ENCODE measurements at places on chromosomes 6 and 20.

GRCh38 chr6:158978757-158979156 lies 21.2 kb downstream of the RSPH3 start:
- no peak for DNase-seq

GRCh38 chr6:34001706-34002621 lies 143.9 kb downstream of the GRM4 start:
- no peak for DNase-seq

DNA sequence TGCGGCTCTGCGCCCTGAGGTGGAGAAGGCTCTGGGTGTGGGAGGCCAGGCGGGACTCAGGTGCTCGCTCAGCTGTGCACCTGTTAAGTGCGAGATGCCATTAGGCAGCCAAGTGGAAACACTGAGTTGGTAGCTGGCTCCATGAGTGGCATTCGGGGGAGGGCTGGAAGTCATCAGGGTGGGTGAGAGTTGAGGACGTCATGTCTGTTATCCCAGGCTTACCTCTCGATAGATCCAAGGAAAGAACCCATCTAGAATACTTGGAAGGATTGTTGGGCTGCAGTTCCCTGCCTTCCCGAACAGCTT lies 41.3 kb downstream of the TAF8 start:
- no peak for DNase-seq

DNA sequence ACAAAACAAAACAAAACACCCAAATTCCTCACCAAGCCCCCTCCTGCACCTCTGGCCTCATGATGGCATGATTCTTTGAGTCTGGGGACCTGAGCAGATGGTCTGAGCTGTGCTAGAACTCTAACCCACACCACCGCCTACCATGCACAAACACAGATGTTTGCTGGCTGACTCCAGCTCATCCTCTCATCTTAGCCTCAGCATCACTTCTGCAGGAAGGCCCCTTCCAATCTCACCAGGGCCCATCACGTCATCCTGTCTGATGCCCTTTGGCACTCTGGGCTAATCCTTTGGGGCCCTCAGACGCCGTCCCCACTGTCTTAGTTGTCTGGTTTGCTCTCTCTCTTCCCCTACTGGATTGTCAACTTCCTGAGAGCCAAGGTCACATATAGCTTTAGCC lies 85.8 kb downstream of the PHACTR3 start:
- DNase-seq: no peak

- DNase-seq: no peak
Observed at GRCh38 chr6:89035252-89036101, 45.1 kb upstream of the PNRC1 start.

DNA sequence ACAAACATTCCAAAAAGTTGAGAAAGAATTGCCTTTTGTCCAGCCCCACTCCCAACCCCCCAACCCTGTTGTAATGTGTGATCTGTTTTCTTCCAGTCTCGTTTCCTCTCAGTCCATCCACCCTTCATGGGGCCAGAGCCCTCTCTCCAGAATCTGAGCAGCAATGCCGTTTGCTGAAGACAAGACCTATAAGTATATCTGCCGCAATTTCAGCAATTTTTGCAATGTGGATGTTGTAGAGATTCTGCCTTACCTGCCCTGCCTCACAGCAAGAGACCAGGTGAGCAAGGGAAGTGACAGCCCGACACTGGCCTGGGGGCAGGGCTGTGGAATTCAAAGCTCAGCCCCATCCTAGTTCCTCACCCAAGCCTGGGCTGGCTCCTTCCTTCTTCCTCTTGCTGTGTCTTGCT lies 7.8 kb downstream of the MAVS start:
- DNase-seq: no peak

DNA sequence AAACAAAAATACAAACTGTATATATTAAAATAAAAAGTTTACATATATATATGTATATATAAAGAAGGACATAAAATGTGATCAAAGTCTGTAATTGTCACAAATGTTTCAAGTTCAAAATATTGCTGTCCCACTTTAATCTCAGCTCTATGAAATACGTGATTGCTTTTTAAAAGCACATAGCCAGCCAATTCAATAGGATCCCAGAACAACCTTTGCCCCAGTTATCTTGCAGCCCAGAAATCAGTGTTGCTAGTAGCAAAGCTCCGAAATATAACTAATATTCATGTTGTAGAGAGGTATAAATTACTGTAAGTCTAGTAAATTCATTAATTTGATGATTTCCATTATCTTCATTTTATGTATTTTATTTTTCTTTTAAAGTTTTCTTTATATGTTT lies 114.6 kb downstream of the ELOVL4 start:
- no peak for DNase-seq

GRCh38 chr20:37389241-37389747 lies 43.4 kb downstream of the SRC start:
- DNase-seq: no peak

All from BE2C (cell line).